Fibroblast of lung (primary cell): ENCODE measurements at places on chromosomes 7 and 10. TPM values are rescaled to one million over a fixed set of nuclear protein-coding genes. Genes with fewer than 3 reads are reported as not detected.

DNA sequence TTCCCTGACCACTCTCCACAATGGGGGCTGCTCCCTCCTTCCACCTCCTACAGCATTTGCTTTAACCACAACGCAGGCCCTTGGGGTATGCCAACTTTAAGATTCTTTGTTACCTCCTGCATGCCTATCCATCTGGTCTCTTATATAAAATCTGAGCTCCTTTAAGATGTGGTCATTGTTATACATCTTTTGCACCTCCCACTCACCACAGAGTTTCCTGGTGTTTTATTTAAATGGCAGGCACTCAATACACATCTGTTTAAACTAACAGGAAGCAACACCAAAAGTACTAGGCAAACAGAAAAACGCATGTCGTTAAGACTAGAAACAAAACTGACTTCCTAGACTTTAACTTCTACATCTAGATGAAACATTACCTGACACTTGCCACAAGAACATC lies 36.3 kb downstream of the SLC25A13 start:
- no peak overlapping the region for H3K4me3 ChIP-seq
- H3K36me3 ChIP-seq = no peaks in the 10 kb centered on the region
- H3K4me1 ChIP-seq = no peaks in the 10 kb centered on the region
- no peak overlapping the region for H3K27ac ChIP-seq
- H3K27me3 ChIP-seq = no peaks in the 10 kb centered on the region

DNA sequence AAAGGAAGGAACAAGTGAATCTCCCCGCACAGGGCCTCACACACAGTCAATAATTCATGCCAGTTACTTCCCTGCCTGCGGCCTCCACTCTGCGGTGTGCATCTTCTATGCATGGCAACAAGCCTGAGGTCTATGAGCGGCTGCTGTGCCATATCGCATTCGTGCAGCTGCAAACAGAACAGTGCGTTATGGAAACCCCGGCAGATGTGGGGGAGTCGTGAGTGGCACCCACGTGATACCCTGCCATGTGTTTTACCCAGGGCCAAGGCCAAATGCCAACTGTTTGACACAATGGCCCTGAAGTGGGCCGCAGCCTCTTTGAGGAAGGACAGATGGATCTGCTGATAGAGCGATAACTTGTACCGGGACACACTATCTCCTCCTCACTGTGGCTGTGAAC lies 13.4 kb downstream of the TNS3 start:
- no peak for DNase-seq
- H3K4me1 ChIP-seq = peaks cover 29% of the 10 kb centered on the region
- H3K27ac ChIP-seq = no peak overlapping the region

GRCh38 chr10:1037098-1037497 lies 11.4 kb upstream of the IDI2 start:
- H3K4me3 ChIP-seq = no peak overlapping the region
- no peak for DNase-seq
- no peak overlapping the region for H3K27ac ChIP-seq
- H3K36me3 ChIP-seq = peaks cover 2% of the 10 kb centered on the region
- H3K4me1 ChIP-seq = no peaks in the 10 kb centered on the region

DNA sequence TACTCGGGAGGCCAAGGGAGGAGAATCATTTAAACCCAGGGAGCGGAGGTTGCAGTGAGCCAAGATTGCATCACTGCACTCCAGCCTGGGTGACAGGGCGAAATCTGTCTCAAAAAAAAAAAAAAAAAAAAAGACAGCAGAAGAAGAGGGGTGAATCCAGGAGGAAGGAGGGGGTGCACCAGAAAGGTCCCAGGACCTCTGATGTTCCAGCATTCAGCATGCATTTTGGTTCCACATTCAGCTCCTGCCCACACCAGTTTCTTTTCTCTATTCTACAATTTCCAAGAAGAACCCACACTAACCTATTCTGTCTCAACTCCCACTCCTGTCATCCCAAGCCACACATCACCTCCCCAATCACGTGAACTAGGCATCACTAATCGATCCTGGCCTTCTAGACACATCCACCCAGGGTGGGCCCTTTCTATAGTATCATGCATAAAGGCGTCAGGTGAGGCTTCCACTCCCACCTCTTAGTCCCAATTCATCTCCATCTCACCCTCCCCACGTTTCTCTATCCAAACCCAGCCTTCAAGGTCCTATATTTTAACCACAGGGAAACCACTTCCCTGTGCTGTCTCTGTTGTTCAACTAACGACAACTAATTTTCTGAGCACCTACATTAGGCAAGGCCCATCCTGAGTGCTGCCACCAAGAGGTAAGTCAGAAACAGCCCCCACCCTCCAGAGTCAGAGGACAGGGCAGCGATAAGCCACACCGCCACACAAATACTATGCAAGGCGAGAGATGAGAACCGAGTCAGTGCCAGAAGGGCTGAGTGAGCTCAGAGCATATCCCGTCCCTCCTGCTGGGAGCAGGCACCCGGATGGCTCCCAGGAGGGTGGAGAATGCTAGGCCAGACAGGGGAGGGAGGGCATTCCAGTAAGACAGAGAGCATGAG lies 2.2 kb downstream of the ANXA11 start:
- H3K36me3 ChIP-seq = peaks cover 3% of the 10 kb centered on the region
- H3K27me3 ChIP-seq = no peaks in the 10 kb centered on the region
- H3K27ac ChIP-seq = peak overlapping the region; percentile 95
- H3K4me1 ChIP-seq = peaks cover 32% of the 10 kb centered on the region

DNA sequence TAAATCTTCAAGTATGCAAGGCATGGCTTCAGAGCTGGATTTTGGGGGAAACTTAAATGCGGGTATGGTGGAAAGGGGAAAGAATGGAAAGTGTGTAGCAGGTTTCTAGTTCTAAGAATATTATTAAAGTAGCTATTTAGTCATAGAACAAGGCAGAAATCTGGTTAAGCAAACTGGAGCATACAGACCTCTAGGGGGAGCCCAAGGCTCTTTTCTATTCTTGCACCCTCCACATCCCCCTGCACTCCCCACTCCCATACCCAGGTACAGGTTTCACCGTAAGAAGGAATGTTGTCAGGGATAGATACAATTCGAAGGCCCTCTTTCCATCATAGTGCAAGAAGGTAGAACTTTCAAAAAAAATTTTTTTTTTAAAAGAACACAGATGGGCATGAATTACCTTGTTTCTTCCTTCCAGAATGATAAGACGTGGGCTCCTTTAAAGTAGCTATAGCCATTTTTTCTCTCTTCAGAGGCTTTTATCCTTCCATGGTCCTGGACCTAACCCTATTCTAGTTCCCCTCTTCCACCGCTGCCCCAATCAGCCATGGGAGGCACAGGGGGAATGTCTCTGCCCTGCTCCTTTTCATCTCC lies 41.5 kb upstream of the SMIM30 start:
- H3K27me3 ChIP-seq = no peaks in the 10 kb centered on the region
- peak; percentile 25 for DNase-seq
- H3K27ac ChIP-seq = no peak overlapping the region
- no peaks in the 10 kb centered on the region for H3K36me3 ChIP-seq
- no peak overlapping the region for H3K4me3 ChIP-seq

DNA sequence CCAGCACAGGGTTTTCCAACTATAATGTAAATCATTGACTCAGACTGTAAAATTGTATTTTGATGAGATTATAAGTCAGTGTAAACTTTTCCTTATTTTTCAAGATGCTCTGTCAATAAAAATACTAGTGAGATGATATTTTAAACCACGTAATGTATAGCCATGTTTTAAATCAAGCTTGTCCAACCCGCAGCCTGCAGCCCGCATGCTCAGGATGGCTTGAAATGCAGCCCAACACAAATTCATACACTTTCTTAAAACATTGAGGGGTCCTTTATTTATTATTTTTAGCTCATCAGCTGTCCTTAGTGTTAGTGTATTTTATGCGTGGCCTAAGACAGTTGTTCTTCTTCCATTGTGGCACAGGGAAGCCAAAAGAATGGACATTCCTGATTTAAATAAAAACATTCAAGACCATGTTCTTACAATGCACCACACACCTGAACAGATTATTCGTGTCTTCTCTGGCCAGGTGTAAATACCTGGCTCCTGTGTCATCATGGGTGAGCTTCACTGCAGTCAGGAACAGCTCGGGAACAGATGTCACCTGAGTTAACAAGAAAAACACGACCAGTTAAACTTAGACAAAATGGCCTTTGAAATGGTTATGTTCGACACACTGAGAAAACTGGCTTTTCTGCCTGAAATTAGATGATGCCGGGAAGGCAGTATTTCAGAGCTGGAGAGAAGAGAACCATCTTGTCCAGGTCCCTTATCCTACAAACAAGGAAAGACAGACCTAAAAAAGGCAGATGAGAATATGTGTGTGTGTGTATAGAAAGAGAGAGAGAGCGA lies 5.9 kb downstream of the PITRM1 start:
- no peak for DNase-seq
- H3K4me1 ChIP-seq = no peaks in the 10 kb centered on the region
- H3K4me3 ChIP-seq = no peak overlapping the region
- no peaks in the 10 kb centered on the region for H3K27me3 ChIP-seq
- H3K36me3 ChIP-seq = peaks cover 31% of the 10 kb centered on the region

DNA sequence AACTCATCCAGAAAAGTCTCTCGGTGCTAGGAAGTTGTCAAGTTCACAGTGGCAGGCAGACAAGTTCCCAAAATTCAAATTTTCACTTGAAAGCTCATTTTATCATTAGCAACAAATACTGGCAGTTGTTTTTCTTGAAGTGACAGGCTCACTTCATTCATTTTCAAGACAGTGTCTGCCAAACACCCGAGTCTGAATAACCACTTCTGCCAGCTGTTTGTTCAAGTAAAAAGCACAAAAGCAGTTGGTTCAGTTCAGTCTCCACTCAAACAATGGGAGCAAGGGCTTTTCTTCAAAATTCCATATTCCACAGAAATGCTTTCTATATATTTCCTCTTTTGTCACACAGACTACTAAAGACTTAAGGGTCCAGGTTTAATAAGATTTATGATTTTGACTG lies 47.7 kb upstream of the ATP6V0A4 start:
- no peaks in the 10 kb centered on the region for H3K36me3 ChIP-seq
- no peak overlapping the region for H3K4me3 ChIP-seq
- no peaks in the 10 kb centered on the region for H3K4me1 ChIP-seq
- no peak overlapping the region for H3K27ac ChIP-seq
- no peaks in the 10 kb centered on the region for H3K27me3 ChIP-seq

ZNF37A gene
- 7.1 and 9.7 TPM in 2 replicates for polyA plus RNA-seq

PFKP gene
- polyA plus RNA-seq = 74.3 and 79.0 TPM in 2 replicates

OR6V1 gene
- polyA plus RNA-seq = not detected in 2 replicates
